ENCODE measurements at places on chromosomes 7 and 10. TPM values are rescaled to one million over a fixed set of nuclear protein-coding genes. Genes with fewer than 3 reads are reported as not detected.

Gene INA
- polyA plus RNA-seq: not detected

Gene VWDE
- 0.69 TPM for polyA plus RNA-seq

Gene HOXA3
- 6.3 TPM for polyA plus RNA-seq

Gene POLR2J2
- polyA plus RNA-seq: 0.62 TPM

Gene PRSS2
- not detected for polyA plus RNA-seq

Gene GATA3
- 45.9 TPM for polyA plus RNA-seq

Gene H2BK1
- polyA plus RNA-seq: not detected

Gene HACD1
- 11.4 TPM for polyA plus RNA-seq

Gene SNX10
- 30.1 TPM for polyA plus RNA-seq

Gene PAXIP1
- 3.9 TPM for polyA plus RNA-seq

Gene DBNL
- 85.9 TPM for polyA plus RNA-seq

Gene CPVL
- 104 TPM for polyA plus RNA-seq

Gene C10orf67
- polyA plus RNA-seq: 1.1 TPM

Gene RSPH10B2
- not detected for polyA plus RNA-seq

Gene AS3MT
- polyA plus RNA-seq: 36.7 TPM

Gene MNX1
- not detected for polyA plus RNA-seq

Gene NOC3L
- 6.0 TPM for polyA plus RNA-seq

Gene SLC26A5
- not detected for polyA plus RNA-seq

Gene SMO
- polyA plus RNA-seq: 20.8 TPM

Gene IFT22
- polyA plus RNA-seq: 92.7 TPM

Gene TEX36
- polyA plus RNA-seq: not detected

Gene SFXN3
- 23.3 TPM for polyA plus RNA-seq

Gene NUTM2D
- 4.8 TPM for polyA plus RNA-seq

Gene CDK14
- polyA plus RNA-seq: 11.9 TPM

Gene PRRT4
- not detected for polyA plus RNA-seq

Gene DCLRE1A
- 4.2 TPM for polyA plus RNA-seq

Gene SBDS
- polyA plus RNA-seq: 113 TPM

Gene ADCK2
- 18.8 TPM for polyA plus RNA-seq

Gene CYP2C8
- polyA plus RNA-seq: 0.69 TPM

Gene VGF
- 2.2 TPM for polyA plus RNA-seq

Gene LRIT2
- polyA plus RNA-seq: not detected

Gene SPDYE6
- polyA plus RNA-seq: not detected

Gene NACAD
- polyA plus RNA-seq: 5.0 TPM

Gene PGAM2
- polyA plus RNA-seq: 37.7 TPM

Gene EPHB6
- 10.4 TPM for polyA plus RNA-seq
